ENCODE measurements at places on chromosomes 1 and 21.

- no peak for DNase-seq
Observed at GRCh38 chr1:229092377-229093237, 178.3 kb upstream of the RAB4A start.

DNA sequence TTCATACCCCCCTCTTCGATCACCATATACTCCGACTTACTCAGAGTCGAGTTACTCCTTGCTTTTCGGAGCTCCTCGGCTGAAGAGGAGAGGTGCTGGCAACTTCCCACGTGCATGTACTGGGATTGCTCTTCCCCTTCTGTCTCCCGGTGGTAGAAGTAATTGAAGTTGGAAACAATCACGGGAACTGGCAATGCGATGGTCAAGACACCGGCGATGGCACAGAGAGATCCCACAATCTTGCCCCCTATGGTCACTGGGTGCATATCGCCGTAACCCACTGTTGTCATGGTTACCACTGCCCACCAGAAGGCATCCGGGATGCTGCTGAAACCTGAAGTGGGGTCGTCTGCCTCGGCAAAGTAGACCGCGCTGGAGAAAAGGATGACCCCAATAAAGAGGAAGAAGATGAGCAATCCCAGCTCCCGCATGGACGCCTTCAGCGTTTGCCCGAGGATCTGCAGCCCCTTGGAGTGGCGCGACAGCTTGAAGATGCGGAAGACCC lies 1.5 kb downstream of the KCNA3 start:
- DNase-seq, result no peak

- no peak for DNase-seq
Observed at GRCh38 chr1:6603915-6604558, 1.4 kb upstream of the KLHL21 start.

- no peak for DNase-seq
Observed at GRCh38 chr1:205376739-205377138, 20.0 kb upstream of the KLHDC8A start.

DNA sequence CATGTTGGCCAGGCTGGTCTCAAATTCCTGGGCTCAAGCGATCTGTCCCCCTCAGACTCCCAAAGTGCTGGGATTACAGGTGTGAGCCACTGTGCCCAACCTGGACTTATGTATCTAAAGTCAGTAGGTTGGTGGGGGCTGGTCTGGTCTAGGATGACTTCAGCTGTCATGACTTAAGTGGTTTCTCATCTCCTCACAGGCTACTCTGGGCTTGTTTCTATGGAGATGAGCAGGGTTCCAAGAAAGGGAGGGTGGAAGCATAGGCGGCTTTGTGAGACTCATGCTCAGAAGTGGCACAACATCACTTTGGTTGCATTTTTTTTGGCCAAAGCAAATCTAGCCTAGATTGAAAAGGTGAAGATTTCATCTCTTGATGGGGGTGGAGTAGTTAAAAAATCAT lies 115.9 kb upstream of the IVNS1ABP start:
- DNase-seq, result no peak

GRCh38 chr21:17422931-17423330 lies 89.9 kb upstream of the CXADR start:
- no peak for DNase-seq

- no peak for DNase-seq
Observed at GRCh38 chr1:182146286-182146685, 84.8 kb upstream of the ZNF648 start.

DNA sequence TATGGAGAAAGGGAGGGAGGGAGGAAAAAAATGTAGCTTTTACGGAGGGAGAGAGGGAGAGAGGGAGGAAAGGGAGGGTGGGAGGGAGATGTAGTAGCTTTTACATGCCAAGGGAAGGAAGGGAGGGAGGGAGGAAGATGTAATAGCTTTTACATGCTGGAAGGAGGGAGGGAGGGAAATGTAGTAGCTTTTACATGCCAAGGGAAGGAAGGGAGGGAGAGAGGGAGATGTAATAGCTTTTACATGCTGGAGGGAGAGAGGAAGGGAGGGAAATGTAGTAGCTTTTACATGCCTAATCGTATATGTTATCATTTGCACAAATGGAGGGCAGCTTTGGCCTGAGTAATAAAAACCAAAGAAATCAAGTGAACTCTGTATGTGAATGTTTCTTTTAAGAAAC lies 35.6 kb downstream of the EEIG2 start:
- no peak for DNase-seq

DNA sequence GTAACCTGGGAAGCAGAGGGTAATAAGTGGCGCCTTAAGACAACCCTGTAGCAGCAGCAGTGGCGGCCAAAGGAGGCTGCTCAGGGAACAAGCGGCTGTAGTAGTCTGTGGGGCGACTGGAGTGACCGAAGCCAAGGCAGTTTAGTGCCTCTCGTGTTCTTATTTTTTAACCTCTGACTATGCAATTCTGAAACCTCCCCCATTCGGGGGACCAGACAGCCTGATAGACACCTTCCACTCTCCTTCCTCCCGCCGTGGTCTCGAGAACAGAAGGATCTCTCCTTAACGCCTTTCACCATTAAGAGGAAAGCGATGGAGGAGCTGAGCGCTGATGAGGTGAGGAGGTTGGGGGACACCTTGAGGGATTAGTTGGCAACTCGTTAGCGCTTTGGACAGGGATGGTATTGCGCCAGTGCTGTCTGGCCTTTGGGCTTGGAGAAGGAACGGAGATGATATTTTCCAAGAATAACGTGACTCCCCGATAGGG lies 644 bp downstream of the UBE4B start:
- DNase-seq, result peak; percentile 18

- DNase-seq, result no peak
Observed at GRCh38 chr21:43364261-43364510, 62.7 kb downstream of the SIK1 start.

DNA sequence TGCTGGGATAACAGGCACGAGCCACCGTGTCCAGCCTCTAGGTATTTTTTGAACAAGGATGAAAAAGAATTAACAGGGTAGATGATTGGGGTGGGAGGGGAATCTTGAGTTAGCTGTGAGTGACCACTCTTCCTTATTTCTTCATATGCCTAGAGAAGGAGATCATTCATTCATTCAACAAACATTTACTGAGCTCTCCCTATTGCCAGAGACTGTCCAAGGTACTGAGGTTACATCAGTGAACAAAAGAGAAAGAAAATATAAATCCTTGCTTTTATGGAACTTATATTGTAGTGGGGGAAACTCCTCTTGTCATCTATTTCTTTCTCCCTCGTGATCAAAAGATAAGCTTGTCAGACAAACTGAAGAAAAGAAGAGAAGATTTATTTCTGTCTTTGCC lies 62.9 kb downstream of the S1PR1 start:
- no peak for DNase-seq

DNA sequence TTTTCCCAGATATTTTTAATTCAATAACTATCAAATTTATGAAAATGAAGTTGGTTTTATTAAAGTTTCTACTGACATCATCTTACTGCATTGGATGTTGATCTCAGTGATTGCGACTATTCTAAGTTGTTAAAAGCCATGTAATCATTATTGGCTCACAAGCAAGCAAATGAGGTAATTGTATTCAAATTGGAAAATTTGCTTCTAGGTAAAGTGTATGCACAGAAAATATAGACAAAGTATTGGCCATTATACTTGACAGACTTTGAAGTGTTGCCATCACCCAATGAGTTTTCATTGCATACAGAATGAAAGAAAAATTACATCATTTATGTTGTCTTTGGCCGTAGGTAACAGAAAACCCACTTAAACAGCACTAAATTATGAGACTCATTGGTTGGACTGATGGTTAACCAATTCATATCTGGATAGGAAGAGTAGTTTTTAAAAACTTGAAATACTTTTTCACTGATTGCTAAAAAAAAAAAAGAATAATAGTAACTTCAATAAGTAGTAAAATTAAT lies 299.2 kb downstream of the USP25 start:
- DNase-seq, result no peak

DNA sequence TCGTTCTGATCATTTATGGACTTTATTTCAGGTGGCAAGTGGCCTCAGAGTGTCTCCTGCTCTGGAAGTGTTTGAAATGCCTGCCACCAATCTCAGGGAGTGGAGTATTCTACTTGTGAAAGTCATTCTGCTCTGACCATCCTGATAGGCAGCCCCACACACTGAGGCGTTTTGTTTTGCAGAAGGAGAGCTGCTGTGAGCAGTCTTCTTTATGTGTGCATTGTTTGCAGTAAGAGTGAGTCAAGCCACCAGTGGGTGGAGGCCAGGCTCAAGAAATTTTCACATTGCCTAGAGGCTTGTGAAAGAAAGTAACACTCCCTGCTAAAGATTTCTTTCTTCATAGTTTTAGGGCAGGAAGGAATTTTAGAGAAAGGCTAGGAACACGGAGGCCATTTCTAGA lies 204.4 kb downstream of the SLC35F3 start:
- DNase-seq, result no peak

DNA sequence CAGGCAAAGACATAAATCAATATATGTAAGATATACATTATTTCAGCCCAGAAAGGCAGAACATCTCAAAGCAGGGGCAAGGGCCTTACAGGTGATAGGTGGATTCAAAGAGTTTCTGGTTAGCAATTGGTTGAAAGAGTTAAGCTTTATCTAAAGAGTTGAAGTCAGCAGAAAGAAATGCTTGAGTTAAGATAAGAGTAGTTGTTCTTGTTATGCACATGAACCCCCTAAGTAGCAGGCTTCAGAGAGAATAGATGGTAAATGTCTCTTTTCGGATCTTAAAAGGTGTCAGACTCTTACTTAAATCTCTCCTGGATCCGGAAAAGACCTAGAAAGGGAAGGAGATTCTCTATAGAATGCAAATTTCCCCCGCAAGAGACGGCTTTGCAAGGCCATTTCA lies 8.3 kb upstream of the ZBTB40 start:
- DNase-seq, result no peak

- DNase-seq, result no peak
Observed at GRCh38 chr1:107557095-107557494, 407.9 kb downstream of the VAV3 start.

DNA sequence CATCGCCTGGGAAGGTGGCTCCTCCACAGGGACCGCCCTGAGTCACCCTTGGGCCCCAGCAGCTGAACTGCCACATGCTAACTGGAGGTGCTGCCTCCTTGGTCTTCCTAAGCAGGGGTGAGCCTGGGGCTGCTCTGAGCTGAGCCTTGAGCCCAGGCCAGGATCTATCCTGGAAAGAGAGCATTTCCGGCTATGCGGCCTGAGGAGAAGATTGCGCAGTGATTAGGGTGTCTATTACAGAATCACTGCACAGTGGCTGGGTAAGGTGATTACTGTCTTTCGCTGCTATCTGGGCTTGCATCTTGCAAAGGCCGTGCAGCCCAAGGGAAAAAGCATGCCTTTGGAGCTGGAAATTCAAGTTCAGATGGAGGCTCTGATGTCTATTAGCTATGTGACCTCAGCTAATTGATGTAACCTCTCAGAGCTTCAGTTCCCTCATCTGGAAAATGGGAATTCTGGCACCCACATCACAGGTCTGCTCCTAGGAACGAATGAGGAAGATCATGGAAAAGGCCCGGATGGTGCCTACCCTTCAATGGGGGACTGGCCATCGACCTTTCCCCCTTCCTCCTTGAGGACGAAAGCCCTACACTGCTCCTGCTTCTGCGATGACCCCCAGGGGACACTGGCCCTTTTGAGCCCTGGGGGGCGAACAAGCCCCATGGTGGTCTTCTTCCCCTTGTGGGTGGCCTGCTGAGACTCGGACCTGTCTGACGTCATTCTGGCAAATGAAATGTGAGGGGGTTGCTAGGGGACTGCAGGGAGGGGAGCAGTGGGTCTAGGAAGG lies 38.0 kb downstream of the GPR161 start:
- no peak for DNase-seq

DNA sequence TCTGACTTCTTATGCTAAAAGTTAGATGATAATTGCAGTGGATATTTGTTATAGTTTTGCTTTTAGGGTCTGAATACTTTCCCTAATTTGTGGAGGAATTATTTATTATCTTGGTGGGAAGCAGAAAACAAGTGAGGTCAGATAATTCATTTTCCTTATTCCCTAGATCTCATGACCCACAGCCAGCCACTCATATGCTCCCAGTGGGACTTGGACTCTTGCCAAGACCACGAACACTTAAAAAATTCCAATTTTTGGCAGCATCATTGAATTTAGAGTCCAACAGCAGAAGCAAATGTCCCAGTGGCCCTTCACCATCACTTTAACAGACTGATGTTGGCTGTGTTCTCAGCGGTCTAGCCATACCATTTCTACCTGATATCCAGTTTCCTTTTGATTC lies 204.2 kb downstream of the HMCN1 start:
- no peak for DNase-seq

DNA sequence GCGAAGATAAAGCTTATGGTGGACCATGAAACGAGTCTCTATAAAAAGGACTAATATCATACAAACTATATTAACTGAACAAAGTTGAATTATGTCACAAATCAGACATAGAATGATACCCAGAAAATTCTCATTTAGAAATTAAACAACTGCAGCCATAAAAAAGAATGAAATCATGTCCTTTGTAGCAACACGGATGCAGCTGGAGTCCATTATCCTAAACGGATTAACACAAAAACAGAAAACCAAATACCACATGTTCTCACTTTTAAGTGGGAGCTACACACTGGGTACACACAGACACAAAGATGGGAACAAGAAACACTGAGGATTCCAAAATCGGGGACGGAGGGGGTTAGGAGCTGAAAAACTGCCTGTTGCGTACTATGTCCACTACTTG lies 11.5 kb downstream of the COP1 start:
- no peak for DNase-seq

DNA sequence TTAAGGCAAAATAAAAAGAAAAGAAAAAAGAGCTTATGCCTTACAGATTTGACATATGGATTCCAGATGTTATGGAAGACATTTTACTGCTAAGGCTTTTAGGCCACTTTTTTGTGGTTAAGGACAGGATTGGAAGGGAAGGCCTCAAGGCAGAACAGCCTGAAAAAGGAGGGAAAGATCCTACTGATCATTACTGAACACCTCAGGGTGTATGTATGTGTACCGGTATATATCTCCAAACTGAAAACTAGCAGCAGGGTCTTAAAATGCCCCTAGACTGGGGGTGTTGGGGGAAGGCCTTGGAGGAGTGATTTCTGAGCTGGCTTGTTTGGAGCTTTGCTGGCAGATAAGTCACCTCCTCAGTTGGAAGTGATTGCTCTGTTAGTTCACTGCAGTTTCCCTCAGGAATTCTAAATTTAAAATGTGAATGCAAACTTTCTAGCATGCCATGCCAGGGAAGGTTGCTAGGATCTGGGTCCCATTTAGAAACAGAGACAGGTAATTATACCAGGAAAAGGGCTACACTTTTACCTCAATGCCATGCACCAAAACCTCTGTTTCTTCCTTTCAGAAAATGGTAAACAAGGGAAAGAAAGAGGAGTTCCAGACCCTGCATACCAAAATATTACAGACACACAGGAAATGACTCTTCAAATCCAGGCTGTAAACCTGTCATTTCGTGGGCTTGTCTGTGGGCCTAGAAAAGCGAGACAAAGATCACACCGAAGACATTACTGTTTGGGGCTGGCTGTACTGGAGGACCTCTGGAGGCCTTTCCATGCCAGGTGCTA lies 15.0 kb downstream of the C1orf52 start:
- DNase-seq, result no peak

- DNase-seq, result no peak
Observed at GRCh38 chr21:35108887-35109286, 59.8 kb upstream of the RUNX1 start.

- no peak for DNase-seq
Observed at GRCh38 chr21:27631471-27631870, 664.6 kb upstream of the ADAMTS5 start.

- no peak for DNase-seq
Observed at GRCh38 chr1:17067465-17068240, 13.8 kb upstream of the SDHB start.

- no peak for DNase-seq
Observed at GRCh38 chr1:64546013-64546412, 76.1 kb downstream of the CACHD1 start.

Data from inflammatory macrophage treated with lipopolysaccharide for 1 hour (primary cell).